CD8-positive, alpha-beta T cell (primary cell): ENCODE measurements at places on chromosomes 13 and 19.
A peak's percentile ranks its signal among the peaks of the same experiment; 100 is the strongest.

DNA sequence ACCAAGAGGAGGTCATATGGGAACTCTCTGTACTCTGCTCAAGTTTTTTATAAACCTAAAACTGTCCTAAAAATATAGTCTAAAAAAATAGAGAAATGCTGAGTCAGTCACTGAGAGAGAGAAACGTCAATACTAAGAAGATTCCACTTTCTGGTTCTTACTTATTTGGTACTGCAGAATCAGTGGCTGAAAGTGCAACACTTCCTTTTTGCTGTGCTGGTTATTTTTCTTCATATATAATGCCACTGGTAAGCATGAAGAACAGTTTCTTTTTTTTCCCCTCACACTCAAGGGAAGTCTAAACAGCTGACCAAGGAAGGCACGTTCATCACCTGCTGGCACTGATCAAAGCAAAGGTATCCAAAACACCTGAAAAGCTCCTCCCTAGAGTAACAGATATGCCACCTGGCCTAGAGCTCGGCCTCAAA is 44.3 kb upstream of the N4BP2L1 start:
- DNase-seq, result no peak

GRCh38 chr19:32837531-32837930 is 32.0 kb downstream of the SLC7A9 start:
- no peak for DNase-seq

DNA sequence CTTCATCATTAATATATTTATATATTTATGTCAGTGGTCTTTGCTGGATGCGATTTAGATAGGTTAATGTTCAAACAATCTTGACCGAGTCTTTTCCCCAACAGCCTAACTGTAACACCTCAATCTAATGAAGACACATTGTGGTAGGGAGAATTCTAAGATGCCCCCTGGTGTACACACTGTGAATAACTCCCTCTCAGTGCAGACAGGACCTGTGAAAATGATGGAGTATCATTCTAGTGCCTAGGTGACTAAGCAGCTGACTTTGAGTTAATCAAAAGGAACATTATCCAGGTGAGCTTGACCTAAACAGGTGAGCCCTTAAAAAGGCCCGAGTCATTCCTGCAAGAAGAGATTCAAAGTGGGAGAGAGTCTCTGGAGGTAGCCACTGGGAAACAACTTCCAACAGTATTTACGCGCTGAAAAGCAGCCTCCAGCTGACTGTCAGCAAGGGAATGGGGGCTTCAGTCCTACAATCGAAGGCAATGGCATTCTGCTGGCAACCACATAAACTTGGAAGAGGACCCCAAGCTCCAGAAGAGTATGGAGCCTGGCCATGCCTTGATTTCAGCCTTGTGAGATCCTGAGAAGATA is 28.0 kb upstream of the KBTBD7 start:
- peak; percentile 49 for DNase-seq

- DNase-seq, result peak; percentile 89
These were observed 1.4 kb downstream of the RASA3 start for GRCh38 chr13:114130837-114131582.

DNA sequence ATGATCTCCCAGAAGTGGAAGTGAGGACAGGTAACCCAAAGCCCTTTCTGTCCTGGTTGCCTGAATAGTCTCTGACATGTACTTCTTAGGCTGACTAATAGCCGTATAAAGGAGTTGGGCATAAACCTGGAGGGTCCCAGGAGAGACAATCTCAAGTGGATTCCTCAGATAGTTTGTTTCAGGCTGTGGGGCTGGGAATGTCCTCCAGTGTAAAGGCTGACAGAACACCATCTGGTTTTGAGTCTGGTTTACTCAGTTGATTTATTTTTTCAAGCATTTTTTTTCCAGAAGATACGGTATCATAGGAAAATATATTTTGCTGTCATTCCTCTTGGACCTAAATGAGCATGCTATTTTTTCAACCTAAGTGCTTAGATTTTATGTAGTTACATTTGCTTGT is 15.2 kb downstream of the HTR2A start:
- no peak for DNase-seq

DNA sequence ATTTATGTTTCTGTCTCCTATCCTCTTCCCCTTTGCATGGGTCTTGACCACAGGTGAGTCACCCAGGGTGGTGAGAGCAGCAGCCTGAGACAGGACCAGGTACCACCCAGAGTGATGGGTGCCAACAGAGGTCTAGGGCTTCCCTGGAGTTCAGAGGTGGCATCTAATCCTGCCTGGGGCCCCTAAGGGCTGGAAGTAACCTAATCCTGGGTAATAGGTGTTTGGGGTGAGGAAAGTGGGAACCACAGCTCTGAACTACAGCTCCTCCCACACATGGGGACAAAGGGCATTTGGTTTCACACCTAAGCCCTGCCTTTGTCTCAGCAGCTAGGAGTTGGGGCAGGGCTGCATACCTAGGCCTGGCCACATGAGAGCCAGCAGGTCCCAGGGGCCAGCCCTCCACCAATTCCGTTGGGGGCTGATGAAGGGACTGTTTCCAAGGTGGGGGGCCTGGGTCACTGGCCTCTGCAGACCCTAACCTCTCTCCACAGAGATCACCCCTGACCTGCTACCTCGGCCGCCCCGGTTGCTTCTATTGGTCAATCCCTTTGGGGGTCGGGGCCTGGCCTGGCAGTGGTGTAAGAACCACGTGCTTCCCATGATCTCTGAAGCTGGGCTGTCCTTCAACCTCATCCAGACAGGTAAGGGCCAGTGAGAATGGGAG is 8.0 kb downstream of the SPHK2 start:
- no peak for DNase-seq

DNA sequence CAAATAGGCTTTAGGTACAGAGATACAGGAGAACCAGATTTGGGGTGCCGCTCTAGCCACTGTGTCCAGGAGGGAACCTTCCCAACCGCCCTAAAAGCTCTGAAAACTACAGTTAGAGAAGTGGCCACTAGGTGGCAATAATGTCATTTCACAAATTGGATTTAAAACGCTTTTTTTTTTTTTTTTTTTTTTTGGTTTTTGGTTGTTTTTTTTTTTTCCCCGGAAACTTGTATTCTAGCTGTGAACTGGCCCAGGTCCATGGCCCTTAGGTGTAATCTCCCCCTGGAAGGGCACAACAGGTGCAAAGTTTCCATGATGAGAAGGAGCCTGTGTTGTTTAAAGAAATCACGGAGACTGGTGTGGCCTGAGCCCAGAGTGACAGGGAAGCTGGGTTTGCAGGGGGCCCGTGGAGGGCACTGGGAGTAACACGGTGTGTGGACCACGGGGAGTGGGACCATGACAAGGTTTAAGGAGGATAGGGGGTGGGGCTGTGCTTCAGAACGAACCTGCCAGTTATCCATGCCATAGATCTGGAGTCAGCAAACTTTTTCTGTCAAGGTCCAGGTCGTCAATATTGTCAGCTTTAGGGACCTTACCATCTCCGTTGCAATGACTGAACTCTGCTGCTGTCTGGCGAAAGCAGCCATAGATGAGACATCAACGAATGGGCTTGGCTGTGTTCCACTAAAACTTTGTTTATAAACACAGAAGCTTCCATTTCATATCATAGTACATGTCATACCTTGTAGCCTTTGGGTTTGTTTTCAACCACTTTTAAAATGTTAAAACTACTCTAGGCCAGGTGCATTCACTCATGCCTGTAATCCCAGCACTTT is 10.1 kb downstream of the OR1I1 start:
- peak; percentile 70 for DNase-seq

DNA sequence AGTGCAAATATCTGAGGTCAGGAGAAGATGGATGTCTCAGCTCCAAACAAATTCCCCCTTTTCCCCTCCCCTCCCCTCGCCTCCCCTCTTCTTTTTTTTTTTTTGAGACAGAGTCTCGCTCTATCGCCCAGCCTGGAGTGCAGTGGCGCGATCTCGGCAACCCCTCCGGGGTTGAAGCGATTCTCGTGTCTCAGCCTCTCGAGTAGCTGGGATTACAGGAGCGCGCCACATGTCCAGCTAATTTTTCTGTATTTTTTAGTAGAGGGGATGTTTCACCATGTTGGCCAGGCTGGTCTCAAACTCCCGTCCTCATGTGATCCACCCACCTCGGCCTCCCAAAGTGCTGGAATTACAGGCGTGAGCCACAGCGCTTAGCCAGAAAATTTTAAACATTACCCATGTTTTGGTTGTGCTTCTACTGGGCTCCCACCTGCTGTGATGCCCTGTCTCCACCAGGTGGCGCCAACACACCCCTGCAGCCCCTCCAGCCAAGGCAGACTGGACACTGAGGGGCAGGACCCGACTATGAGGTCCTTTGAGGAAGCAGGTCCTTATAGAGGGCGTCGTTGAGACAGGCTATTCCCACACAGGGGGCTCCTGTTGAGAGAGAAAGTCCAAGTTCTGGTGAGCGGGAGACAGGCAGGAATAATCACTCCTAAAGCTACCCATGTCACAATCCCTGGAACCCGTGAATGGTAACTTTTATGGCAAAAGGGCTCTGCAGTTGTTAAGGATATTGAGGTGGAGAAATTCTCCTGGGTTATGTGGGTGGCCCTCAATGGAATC is 6.3 kb downstream of the ERICH4 start:
- peak; percentile 75 for DNase-seq

GRCh38 chr13:30892966-30893365 is 13.1 kb upstream of the MEDAG start:
- DNase-seq, result no peak

DNA sequence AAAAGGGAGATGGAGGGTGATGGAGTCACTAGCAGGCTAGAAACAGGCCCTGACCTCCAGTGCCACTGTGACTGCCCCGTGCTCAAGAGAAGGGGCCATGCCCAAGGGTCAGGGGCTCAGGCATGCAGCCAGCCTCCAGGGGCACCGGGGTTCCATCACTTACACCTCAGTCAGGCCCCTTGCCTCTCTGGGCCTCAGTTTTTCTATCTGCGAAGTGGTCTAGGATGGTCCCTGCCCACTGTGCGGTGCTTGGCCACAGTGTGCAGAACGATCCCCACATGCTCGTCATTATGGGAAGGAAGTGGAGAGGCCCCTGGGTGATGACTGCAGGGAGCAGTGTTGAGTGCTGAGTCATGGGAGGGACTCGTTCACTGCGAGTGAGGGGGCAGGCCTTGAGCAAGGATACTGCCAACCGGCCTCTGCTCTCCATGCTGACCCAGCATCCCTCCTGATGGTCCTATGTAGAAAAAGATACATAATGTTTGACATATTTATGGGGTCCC is 23.1 kb downstream of the TMED1 start:
- no peak for DNase-seq

DNA sequence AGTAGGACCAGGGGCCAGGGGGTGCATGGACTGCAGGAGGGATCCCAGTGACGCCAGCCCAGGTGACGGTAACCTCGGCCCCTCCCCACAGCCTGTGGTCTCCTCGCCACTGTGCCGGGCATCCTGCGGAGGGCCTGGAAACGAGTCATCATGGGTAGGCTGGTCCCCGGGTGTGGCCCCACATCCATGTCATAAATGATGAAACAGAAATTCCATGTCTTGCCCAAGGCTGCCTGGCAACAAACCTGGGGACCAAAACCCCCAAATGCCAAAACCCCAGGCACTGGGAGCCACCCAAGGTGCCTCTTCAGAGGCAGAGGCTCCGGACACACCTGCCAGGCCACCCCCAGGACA is 20.9 kb downstream of the MAP2K2 start:
- no peak for DNase-seq

DNA sequence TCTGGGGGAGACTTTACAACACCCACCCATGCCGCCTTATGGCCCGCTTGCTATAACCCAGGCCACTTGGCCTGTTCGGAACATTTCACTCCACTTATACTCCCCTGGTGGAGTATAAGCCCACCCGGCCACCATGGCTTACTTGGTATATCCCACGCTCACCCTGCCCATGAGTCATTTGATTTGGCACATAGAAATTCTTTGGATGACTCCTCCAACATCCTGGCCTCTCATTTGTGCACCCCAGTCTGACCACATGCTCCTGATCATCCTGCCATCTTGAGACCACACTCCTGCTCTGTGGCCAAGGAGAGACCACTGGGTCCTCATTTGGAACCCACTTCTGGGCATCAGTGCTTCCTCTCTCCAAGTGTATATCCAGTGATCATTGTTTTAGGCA is 5.2 kb downstream of the SPACA6 start:
- DNase-seq, result no peak

DNA sequence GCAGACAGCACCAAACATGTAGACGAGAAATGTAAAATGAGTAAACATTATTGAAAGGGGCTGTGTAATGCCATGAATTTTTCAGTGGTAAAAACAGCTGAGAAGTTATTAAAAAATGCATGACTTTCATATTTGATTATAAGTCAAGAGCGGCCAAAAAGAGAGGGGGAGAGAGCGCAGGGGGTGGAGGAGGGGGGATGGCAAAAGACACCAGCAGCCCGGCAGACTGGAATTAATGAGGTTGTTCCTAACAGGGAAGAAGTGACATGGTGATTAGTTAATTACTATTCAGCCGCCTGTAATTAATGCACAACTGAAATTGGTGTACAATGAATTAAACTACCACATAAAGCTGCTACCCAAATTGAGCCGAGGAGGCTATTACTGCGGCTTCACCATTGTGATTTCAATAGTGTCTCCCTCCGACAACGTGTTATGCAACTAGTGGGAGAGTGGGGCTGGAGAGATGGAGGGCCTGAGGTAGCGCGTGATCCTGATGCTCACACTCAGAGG is 89.1 kb upstream of the VSTM2B start:
- DNase-seq, result no peak

- DNase-seq, result peak; percentile 48
These were observed 1.7 kb downstream of the IRS2 start for GRCh38 chr13:109784590-109785140.

GRCh38 chr13:91216928-91217700 is 130.4 kb upstream of the MIR17HG start:
- DNase-seq, result no peak

DNA sequence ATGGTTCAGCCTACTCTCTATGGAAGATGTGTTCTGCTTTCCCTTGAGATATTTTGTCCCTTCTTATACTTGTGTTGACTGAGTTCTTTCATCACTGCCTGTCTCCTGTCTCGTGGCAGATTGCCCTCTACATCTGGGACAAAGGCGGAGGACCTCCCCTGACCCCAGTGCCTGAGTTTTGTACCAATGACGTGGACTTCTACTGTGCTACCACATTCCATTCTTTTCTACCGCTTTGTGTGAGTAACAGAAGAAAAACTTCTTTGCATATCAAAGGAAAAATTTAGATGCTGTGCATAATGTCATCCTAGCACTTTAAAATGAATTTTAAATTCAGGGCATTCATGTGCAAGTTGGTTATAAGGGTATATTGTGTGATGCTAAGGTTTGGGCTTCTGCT is 74.6 kb downstream of the B3GLCT start:
- DNase-seq, result no peak

- DNase-seq, result no peak
These were observed 31.3 kb downstream of the LTBP4 start for GRCh38 chr19:40632311-40633036.

GRCh38 chr19:14632286-14632685 is 42.4 kb downstream of the ADGRE3 start:
- peak; percentile 45 for DNase-seq

GRCh38 chr19:51626675-51627074 is 3.5 kb downstream of the SIGLEC5 start:
- no peak for DNase-seq

DNA sequence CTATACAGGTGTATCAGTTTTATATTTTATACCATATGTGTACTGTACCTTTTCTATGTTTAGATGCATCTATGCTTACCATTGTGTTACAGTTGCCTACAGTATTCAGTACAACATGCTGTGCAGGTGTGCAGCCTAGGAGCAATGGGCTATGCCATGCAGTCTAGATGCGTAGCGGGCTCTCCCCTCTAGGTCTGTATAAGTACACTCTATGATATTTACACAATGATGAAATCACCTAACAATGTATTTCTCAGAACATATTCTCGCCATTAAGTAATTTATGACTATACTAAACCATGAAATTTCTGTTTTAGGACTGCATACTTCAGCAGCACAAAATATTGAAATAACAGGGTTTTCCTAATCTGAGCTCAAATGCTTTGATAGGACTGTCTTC is 179.6 kb downstream of the RFC3 start:
- DNase-seq, result no peak
